ENCODE measurements at places on chromosomes 2 and 18. TPM values are rescaled to one million over a fixed set of nuclear protein-coding genes. Genes with fewer than 3 reads are reported as not detected.
A peak's percentile ranks its signal among the peaks of the same experiment; 100 is the strongest.

CCL20 gene
- polyA plus RNA-seq, result 34.4 TPM

CD8A gene
- polyA plus RNA-seq, result 13.1 TPM

- no peak for DNase-seq
- H3K27ac ChIP-seq, result no peak overlapping the region
- H3K36me3 ChIP-seq, result no peaks in the 10 kb centered on the region
- no peak overlapping the region for H3K4me3 ChIP-seq
- H3K27me3 ChIP-seq, result no peaks in the 10 kb centered on the region
These were observed 109.0 kb downstream of the COL6A3 start for GRCh38 chr2:237304763-237305514.

DNA sequence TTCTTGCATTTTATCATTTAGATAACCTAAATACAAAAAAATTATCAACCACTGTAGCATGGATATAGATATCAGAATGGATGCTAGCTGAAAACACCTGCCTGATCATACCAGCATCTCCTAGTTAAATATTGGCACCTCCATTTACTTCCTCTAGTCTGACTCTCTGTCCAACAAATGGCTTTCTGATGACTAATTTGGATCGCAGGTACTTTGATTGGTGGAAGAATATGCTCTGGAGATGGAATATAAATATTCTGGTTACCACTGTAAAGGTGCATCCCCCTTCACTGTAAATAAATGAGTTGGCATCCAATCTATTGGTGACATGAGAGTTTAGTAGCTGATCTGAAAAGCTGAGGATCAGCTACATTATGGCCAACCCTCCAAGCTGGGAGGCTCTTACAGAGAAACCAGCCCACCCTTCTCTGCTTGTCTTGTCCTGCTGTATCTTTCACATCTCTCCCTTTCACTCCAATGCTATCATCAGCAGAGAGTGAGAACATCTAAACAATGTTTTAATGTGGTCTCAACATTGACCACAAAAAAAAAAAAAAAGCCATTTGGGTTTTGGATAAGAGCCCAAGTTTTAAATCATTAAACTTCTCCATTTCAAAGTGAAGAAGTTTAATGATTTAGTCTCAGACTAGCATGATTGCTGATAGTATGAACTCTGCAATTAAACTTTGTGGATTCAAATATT lies 90.5 kb downstream of the PMAIP1 start:
- H3K27me3 ChIP-seq, result no peaks in the 10 kb centered on the region
- H3K27ac ChIP-seq, result no peak overlapping the region
- H3K4me3 ChIP-seq, result no peak overlapping the region
- DNase-seq, result no peak
- H3K36me3 ChIP-seq, result no peaks in the 10 kb centered on the region

DNA sequence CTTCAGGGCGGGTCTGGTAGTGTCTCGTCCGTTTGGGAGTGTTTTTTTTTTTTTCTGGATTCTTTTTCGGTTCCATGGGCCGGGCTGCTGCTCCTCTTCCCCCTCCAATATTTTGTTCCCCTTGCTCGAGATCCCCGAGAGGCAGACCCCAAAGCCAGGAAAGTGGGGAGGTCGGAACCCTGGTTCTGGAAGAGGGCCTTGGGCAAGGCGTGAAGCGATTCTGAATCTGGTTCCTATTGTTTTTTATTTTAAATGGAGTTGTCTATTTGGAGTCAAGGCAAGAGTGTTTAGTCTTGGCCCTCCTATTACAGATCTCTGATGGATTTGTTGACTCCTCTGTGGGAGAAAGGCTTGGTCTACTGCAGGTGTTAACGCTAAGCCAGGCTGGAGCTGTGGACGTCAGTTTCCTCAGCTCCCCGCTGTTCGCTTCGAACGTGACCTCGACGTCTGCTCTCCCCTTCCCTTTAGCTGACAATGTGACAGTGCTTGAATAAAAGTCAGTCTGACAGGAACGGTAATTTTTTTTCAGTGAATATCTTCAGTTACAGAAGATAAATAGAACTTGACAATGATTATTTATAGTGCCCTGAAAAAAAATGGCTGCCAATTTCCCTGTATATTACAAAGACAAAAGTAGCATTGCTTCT lies 683 bp upstream of the DNAJC27 start:
- no peaks in the 10 kb centered on the region for H3K27me3 ChIP-seq
- H3K36me3 ChIP-seq, result no peaks in the 10 kb centered on the region
- no peak for DNase-seq
- peak overlapping the region; percentile 98 for H3K27ac ChIP-seq
- peaks cover 31% of the 10 kb centered on the region for H3K4me1 ChIP-seq

DNA sequence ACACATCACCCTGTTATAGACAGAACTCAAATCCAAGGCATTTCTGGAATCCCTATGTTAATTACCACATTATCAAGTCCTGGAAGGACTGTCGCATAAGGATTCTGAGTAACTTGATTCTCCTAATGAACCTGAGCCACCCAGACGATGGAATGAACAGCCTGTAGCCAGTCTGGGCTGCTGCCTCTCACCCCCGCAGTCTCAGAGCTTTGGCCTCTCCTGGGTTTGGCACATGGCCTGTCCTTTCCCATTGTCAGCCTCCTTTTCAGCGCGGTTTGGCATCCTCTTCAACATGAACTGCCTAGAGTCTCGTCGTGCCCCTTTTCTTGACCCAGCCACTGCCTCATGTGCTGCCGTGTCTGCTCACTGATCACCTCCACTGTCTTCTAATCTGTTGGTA lies 147.6 kb downstream of the SLC8A1 start:
- H3K4me3 ChIP-seq, result no peak overlapping the region
- no peaks in the 10 kb centered on the region for H3K4me1 ChIP-seq
- no peak overlapping the region for H3K27ac ChIP-seq

DNA sequence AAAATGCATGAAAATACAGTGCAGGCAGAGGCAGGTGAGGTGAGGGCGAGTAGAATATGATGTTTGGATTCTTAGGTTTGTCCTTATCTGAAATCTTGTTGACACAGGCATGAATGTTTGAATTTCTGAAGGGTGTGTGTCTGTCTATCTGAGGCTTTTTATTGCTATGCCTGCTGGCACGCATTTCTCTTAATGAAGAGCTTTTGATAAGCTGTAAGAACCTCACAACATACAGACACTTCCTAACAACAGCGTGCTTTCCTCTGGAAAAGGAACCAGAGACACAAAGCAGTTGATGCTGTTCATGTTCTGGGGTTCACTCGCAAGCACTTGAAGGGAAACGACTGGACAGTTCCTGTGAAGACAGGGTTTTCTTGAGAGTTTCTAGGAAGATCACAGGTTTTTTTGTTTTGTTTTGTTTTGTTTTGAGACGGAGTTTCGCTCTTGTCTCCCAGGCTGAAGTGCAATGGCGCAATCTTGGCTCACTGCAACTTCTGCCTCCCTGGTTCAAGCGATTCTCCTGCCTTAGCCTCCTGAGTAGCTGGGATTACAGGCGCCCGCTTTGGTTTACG lies 33.3 kb upstream of the CABLES1 start:
- no peak overlapping the region for H3K4me3 ChIP-seq
- peak overlapping the region; percentile 75 for H3K27ac ChIP-seq
- no peaks in the 10 kb centered on the region for H3K27me3 ChIP-seq
- DNase-seq, result peak; percentile 38
- H3K4me1 ChIP-seq, result peaks cover 10% of the 10 kb centered on the region

GRCh38 chr2:36396878-36397539 lies 41.4 kb downstream of the CRIM1 start:
- no peaks in the 10 kb centered on the region for H3K27me3 ChIP-seq
- H3K4me1 ChIP-seq, result peaks cover 41% of the 10 kb centered on the region
- no peaks in the 10 kb centered on the region for H3K36me3 ChIP-seq
- no peak overlapping the region for H3K27ac ChIP-seq
- DNase-seq, result no peak
- H3K4me3 ChIP-seq, result no peak overlapping the region

DNA sequence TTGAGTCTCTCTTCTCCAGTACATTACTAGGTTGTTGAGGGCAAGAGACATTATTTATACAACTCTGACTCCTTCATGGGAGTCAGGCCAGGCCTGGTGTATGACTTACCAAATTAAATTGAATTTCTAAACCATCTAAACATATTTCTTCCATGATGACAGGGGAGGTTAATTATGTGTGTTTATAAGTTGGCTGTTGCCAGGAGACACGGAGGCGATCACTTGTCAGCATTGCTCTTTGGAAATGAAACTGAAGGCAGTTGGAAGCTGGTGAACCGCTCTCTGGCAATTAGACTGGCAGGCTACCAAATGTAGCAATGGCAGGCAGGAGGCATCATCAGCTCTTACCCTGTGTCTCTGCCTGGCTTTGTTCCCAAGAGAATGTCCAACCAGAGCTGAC lies 241.4 kb downstream of the KCNS3 start:
- peaks cover 10% of the 10 kb centered on the region for H3K4me1 ChIP-seq
- DNase-seq, result no peak
- no peaks in the 10 kb centered on the region for H3K36me3 ChIP-seq
- H3K27me3 ChIP-seq, result no peaks in the 10 kb centered on the region
- no peak overlapping the region for H3K4me3 ChIP-seq
